ENCODE measurements at places on chromosomes 16 and 17.

DNA sequence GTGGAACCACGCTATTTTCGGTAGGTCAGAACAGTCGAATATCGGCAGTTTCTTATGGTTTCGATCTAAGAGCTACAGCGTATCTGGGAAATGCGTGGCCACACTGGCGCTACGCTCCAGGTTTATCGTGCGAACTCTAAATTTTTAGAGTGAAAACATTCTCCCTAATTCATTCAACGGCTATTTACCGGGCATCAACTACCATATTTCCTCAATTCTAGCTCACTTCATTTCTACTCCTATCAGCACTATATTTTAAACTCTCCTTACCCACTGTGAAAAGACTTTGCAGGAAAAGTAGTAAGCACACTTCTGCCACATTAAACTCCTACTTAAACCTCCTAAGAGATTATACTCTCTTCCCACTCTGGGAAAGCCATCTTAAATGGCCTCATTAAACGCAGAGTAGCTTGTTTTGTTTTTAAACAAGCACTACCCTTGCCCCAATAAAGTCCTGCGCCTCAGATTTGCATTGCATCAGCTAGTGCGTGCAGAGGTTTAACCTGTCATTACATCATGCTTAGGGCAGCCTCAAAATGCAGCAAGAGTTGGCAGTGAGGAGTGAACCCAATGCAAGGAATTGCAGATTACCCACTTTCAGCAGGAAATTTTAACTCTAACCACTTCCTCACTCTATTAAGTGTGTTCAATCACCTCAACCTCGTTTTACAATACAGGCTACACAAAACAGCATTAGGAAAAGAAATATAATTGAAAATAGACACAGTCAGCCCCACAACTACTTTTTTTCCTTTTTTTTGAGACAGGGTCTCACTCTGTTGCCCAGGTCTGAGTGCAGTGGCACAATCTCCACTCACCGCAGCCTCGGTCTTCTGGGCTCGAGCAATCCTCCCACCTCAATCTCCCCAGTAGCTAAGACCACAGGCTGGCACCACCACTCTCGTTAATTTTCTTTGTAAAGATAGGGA is 18.8 kb downstream of the SIAH1 start:
- peak; percentile 34 for DNase-seq

DNA sequence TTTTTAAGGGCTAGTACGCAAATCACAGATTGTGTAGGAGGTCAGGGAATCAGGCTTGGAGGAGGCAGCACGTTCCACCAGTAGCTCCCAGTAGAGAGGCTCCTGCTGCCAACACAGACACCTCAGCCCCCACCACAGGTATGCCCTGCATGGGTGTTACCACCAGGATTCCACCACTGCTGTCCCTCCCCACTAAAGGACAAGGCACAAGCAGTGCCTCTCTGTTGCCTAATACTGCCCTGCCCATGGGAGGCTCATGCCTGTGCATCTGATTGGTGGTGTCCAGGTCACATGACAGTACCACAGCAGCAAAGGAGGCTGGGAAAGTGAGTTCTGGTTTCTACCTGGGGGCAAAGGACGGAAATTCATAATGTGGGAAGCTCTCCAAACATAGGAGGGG is 33.6 kb upstream of the CACNG4 start:
- no peak for DNase-seq

- DNase-seq: no peak
Observed at GRCh38 chr17:67024736-67025135, 19.6 kb upstream of the CACNG1 start.

GRCh38 chr17:78535273-78536197 is 41.7 kb downstream of the DNAH17 start:
- DNase-seq: no peak

GRCh38 chr16:23155445-23156049 is 6.3 kb upstream of the USP31 start:
- DNase-seq: peak; percentile 8

DNA sequence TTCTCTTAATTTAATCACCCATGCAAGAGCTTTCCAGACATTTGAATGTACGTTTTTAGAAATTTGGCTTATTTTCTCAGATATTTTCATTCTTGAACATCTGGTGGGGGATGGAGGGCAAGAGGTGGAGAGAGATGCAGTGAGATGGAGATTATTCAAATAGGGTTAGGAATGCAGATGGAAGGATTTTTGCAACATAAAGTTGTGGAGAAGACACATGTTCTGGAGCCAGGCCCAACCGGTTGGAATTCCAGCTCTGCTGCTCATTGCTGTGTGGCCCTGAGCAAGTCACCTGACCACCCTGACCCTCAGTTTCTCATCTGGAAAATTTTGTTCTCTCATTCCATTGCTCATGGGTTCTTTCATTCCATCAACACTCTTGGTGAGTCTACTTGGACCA is 66.9 kb downstream of the IRX3 start:
- no peak for DNase-seq

GRCh38 chr16:85278839-85279238 is 166.6 kb upstream of the CIBAR2 start:
- DNase-seq: no peak

DNA sequence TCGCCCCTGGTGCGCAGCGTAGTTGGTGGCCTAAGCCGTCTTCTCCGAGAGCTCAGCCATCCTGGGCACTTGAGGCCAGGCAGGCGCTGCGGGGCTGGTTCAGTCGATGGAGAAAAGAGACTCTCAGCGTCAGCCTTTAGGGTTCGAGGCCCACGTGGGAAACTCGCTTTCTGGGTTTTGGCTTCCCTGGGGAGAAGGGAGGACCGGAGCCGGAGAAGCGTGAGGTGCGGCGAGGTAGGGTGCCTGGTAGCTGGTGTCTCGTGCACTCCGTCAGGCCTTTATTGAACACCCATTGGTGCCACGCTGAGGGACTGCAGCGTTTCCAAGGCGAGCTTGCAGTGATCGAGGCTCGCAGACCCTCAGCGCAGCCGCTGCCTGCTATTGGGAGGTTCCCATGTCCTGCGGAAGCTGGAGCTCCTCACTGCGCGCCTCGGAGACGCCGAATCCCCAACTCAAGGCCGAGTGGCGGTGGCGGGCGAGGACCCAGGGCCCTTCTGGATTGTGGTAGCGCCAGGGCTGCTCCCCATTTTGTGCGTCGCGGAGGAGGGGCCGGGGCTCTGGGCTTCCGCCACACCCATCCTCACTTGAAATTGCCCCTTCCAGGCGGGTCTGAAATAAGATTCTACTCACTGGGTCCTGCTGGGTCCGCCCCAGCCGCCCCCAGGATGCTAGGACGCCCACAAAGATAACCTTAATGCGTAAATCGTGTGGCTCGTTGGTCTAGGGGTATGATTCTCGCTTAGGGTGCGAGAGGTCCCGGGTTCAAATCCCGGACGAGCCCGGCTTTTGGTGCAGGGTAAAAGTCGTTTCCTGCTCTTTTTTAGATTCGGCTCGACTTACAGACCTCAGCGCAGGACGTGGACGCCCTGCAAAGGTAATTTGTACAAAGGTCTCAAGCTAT is 1.2 kb downstream of the OR1F1 start:
- no peak for DNase-seq

DNA sequence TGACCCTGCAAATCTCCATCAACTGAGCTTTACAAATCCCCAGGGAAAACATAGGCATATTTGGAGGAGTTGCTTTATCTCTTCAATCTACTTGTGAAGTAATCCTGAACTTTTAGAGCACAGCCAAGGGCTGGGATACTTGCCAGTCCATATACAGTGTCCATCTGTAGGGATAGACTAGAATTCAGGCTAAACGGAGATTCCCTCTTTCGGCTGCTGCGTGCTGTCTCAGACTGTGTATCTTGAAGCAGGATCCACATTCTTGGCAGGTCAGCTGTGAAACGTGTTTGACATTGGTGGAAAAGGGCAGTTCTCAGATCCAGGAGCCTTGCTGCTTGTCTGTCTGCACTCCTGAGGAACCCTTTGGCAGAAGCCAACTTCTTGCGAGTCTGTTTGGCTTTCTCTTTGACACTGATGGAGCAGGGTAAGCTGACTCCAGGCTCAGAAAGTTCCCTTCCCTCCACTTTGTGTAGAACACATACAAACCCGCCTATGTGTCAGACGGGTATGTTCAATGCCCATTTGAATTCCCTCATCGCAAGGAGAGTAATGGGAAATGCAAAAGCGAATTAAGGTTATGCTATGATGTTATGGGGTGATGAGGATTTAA is 221.8 kb downstream of the MAP2K4 start:
- no peak for DNase-seq

GRCh38 chr16:86211800-86212199 is 298.5 kb upstream of the FOXF1 start:
- no peak for DNase-seq

DNA sequence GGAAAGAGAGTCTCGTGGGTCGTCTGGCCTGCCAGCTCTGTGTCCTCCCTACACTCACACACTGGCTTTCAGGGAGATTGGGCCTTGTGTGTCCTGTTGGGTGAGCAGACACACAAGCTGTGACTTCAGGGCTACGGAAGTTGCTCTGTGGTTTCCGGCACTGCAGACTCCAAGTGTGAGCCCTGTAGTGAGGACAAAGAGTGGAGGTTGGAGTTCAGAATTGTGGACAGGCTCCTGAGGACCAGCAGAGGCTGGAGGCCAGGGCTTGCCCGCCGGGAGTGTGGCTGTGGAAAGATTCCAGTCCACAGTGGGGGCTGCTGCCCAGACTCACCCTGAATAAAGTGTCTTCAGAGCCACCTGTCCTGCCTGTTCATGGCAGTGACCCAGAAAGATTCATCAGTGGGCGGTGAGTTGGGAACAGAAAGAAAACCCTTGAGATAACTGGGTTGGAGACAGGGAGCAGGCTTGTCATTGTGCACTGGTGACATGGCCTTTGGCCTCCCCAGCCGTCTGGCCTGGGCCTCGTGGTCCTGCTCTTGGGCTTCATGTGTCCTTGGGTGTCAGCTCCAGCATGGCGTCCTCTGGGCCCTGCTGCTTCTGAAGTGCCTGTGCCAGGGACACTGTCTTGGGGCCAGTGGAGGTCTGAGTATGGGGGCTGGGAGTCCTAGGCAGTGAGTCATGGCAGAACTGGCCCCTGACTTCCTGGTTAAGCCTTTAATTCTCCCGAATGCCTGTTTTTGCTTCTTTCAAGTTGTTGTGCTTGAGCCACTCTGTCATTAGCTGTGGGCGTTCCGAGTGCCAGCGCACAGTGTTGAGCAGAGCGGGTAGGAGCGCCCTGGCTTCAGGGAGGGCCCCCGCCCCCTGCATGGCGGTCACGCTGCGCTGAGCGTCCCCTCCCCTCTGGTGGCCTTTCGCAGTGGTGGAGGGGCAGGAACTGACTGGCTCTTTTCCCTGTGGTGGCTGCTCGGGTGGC is 19.9 kb upstream of the ZNF750 start:
- peak; percentile 65 for DNase-seq

- no peak for DNase-seq
Observed at GRCh38 chr17:39080421-39081078, 70.9 kb downstream of the PLXDC1 start.

DNA sequence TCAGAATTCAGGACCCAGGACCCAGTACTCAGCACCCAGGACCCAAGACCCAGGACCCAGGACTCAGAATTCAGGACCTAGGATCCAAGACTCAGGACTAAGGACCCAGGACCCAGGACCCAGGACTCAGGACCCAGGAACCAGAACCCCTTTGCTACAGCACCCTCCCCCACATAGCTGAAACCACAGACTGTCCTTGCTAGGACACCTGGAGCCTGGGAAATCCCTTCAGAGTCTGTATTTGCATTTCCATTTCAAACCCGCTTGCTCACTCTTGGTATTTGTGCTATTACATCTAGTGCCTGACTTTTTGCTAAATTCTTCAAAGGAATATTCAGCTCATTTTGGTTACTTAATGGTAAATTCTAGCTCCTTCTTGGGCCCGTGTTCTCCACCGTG is 275.8 kb upstream of the MAF start:
- DNase-seq: no peak

GRCh38 chr17:79109584-79109983 is 35.0 kb downstream of the ENGASE start:
- DNase-seq: no peak

DNA sequence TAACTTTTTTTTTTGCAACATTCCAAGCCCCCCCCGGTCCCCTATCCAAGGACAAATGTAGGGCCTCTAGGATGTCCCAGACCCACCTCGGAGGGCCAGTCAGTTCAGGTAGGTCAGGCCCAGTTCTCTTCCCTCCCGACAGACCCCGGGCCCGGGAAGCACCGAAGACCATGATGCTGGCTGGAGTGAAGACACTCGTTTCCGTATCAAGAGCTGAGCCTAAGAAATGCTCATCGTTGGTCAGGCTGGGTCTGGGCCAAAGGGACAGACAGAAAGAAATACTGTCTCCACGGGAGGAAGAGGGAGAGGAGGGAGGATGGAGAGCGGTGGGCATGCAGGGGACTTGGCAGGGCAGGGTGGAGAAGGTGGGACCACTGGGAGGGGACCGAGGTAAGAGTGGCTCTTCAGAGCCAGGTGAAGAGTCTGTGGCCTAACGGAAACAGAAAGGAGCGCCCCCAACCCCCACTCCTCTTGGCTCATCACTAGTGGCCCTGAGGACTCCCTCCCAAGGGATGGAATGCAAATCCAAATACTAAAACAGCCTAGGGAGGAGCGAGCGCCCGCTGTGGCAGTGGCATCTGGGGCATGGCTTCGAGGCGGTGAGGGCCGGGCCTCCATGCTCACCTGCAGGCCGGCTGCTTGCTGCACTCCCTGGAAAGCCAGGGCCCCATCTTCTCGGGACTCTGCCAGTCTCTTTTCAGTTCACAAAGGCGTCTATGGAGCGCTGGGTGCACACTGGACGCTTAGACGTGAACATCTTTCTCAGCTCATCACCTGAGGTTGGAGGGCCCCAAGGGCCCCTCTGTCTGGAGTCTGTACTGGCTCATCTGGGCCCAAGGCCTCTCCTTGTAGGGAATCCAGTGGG is 1.7 kb upstream of the ROGDI start:
- no peak for DNase-seq

DNA sequence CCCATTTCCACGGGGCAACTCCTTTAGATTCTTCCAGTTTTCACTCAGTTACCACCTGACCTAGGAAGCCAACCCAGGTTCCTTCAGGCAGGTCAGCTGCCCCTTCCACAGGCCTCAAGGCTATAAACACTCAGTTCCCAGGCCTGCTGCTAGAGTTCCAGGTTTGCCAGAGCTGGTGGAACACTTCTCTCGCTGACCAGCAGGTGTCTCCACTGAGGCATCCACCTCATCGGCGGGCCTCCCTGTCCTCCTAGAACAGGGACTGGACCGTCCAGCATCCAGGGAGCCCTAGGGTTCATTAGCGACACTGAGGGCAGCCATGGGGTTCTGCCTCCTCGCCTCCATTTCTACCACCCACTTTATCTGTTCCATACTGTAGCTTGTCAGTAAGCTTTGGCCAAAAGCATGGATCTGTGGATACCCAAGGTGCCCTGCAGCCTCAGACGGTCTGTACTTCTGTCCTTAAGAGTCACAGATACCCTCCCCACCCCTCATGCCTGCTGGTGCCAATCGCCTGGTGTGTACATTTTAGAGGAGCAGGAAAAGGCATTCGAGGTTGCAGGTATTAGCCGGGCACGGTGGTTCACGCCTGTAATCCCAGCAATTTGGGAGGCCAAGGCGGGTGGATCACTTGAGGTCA is 29.0 kb downstream of the PIMREG start:
- DNase-seq: peak; percentile 71

- no peak for DNase-seq
Observed at GRCh38 chr16:71674229-71674628, 48.2 kb downstream of the MARVELD3 start.

All from stimulated activated CD4-positive, alpha-beta T cell treated with anti-CD3 and anti-CD28 coated beads, Interleukin-4, amount 100 ng/mL, for 1 hour (primary cell).